Anterior cingulate cortex (tissue), 58 donors: ENCODE measurements at places on chromosomes 6 and 20.

- DNase-seq = no peak
These were observed 73.4 kb downstream of the SRC start for GRCh38 chr20:37419307-37419706.

- DNase-seq = no peak
These were observed 18.3 kb upstream of the RANBP9 start for GRCh38 chr6:13729891-13730290.

DNA sequence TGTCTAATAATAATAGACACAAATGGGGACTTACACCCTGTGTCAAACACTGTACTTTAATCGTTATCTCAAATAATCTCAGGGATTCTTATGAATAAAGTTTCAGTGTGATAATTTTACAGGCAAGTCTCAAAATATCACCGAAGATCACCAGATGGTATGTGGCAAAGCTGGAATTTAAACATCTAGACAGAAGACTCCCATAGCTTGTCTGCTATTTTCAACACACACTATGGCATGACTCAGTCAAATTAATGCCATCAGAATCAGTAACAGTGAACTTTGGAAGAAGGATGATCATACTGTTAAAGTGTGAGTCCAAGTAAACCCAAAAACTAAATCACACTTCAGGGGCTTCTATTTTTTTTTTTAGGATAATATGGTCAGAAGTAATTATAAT is 867.6 kb upstream of the FLRT3 start:
- no peak for DNase-seq

GRCh38 chr20:30598460-30599230 is 658.8 kb upstream of the DEFB115 start:
- no peak for DNase-seq
